ENCODE measurements at places on chromosomes 6 and 20. TPM values are rescaled to one million over a fixed set of nuclear protein-coding genes. Genes with fewer than 3 reads are reported as not detected.

DNA sequence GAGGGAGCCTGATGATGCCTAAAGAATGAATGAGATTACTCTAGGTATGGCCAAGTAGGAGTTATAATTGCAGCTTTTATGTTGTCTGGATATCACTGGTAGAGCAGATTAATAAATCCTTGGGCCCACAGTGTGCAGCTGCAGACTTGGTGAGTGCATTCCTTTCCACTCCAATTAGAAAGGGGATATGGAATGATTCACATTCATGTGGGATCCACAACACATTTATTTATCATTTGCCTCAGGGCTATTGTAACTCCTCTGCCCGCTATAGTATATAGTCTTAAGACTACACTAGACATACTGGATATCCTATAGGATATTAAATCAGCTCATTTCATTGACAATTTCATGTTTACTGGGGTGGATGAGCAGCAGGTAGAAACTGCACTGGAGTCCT, 11.6 kb upstream of the HLA-G start:
- DNase-seq, result no peak

DNA sequence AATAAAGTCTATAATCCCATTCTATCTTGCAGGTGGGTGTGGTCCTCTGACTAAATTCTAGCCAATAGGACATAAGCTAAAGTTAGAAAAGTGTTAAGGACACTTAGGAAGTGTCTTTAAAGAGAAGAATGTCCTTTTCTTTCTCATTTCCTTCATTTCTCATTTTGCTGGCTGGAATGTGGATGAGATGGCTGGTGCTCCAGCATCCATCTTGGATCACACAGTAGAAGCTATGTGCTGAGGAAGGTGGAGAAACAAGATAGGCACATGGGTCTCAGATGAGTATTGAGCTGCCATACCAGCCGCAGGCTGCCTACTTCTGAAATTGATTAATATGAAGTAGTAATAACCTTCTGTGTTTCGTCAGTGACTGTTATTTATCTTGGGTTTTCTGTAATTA, 289.0 kb downstream of the LRFN2 start:
- no peak for DNase-seq

GRCh38 chr6:83758533-83758932, 49.6 kb upstream of the SNAP91 start:
- no peak for DNase-seq

- DNase-seq, result no peak
Measured at GRCh38 chr6:28748192-28748591, 175.6 kb downstream of the TRIM27 start.

Gene ROMO1
- 156 TPM for total RNA-seq

Gene HMGN3
- 173 TPM for total RNA-seq

Gene SLC13A3
- 0.35 TPM for total RNA-seq

Gene PTGIS
- total RNA-seq, result 53.6 TPM

Gene AVP
- not detected for total RNA-seq

Measured in right cardiac atrium (tissue), 5 donors.